ENCODE measurements at places on chromosomes 1 and 21.

- no peak for DNase-seq
Observed at GRCh38 chr1:14926229-14926628, 227.3 kb upstream of the TMEM51 start.

- DNase-seq, result no peak
Observed at GRCh38 chr1:32353431-32353830, 8.9 kb downstream of the FAM229A start.

- no peak for DNase-seq
Observed at GRCh38 chr1:101265684-101266083, 28.9 kb downstream of the S1PR1 start.

DNA sequence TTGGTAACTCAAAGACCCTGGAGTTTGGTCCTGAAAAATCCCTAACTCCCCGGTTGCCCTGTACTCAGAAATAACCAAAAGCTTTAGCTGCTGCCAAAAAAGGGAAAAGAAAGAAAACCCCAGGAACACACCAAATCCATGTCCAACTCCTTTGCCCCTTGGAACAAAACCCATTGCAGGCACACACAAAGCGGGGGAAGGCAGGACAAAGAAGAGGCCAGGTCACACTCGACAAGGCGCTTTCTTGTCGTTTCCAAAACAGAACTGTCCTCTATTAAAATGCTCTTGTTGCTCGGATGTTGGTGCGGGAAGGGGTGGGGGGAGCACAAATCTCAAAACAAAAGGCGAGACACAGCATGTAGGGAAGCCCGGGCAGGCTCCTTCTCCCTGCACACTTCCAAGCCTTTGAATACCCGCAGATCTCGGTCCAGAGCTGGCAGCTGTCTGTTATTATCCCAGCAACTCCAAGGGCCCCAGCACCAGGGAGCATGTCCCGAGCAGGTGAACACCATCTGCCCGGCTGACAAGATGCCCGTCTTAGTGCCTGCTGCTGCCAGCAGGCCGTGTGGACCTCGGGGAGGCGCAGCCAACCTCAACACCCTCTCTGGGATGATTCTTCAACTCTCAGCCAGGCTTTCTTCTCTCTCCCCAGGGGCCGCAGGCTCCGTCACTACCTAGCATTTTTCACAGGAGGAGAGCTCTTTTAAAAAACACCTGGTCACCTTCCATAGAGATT, 96.4 kb downstream of the SSBP3 start:
- DNase-seq, result no peak

DNA sequence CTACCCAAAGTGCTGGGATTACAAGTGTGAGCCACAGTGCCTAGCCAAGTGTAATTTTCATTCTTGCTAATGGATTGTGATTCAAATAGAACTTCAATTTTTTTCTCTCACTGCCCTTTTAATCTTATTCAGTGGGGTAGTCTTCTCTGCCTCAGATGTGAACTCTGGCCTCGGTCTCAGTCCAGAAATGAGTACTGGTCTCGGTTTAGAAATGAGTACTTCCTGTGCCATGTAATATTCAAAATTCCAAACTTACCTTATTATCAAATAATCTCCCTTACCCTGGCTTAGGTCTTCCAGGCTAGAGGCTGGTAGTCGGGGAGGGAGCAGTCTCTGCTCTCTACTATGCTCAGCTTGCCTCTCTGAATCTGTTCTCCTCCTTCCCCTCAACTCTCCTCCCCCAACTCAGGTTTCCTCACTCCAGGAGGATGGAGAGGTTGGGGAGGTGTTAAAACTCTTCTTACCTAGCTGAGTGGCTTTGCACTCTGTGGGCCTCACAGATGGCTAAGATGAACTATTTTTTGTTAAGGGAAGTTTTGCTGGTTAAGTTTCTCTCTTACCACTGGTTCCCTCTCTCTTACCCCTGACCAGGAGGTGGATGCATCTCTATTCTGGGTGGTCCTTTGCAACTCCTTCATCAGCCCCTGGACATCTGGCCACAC, 4.8 kb upstream of the SLAMF9 start:
- DNase-seq, result no peak

GRCh38 chr1:212452323-212453155, 19.8 kb downstream of the NENF start:
- no peak for DNase-seq

DNA sequence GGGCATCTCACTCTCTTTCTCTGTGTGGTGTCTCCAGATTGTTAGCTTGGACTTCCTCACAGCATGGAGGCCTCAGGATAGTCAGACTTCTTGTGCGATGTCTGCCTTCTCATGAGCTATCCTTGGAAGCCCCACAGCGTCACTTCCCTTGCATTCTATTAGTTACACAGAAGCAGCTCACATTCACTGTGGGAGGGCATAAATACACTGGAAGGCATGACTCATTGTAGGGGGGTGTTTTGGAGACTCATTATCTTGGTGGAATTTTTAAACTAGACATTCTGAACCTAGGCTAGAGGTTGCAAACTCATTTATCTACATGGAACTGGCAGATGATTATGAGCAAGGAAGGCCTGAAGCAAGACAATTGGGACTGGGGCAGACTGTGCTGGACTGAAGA, 21.4 kb upstream of the FASLG start:
- DNase-seq, result peak; percentile 39

GRCh38 chr1:25178917-25179561, 53.3 kb downstream of the SYF2 start:
- no peak for DNase-seq

GRCh38 chr1:177131723-177132122, 32.8 kb downstream of the ASTN1 start:
- no peak for DNase-seq

DNA sequence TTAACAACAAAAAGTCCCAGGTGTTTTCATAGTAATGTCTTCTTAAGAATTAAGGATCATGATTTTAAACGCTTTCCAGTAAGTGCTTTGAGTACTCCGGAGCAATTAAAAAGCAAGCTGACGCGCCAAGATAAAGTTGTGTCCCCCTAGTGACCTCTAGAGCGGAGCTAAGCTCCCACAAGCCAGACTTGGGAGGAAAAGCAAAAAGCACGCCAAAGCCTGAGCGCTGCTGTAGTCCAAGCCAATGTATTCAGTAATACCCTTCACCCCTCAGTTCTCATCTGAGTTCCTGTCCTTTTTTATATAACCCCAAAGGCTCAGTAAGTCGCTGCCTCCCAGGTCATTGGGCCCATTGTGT, 3.5 kb upstream of the SLC44A5 start:
- no peak for DNase-seq

GRCh38 chr1:166950156-166950555, 25.2 kb downstream of the ILDR2 start:
- DNase-seq, result no peak

DNA sequence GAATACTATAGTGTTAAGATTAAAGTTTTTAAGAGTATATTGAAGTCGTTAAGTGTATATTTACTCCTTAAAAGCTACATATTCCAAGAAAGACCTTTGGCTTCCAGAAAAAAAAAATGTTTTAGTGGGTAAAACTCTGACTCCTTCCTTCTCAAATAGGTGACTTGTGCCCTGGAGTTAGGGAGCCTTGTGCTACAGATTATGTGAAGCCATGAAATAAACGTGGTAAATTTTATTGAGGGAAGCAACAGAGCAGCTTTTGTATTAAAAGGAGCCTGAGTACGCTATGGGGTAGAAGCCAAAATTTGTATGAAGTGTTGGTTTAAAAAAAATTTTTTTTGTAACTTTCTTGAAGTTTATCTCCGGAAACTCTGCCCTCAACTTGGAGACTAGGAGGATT, 994 bp downstream of the RO60 start:
- no peak for DNase-seq

DNA sequence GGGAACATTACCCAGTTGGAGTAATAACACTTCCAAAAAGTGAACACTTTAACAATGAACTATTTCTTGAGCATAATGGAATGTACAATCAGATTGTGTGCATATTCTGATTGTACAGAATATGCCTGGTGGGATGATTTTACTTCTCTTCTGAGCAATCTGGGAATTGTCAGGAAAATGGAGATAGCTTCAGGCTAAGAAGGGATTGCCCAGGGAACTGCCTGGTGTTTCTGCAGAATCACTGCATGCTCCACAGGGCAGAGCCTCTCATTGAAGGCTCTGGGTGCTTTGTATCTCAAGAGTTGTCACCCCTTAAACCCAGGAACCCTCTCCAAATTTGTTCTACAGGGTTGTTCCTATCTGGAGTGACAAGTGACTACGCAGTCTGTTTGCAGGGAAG, 51.2 kb downstream of the UTP25 start:
- DNase-seq, result no peak

- no peak for DNase-seq
Observed at GRCh38 chr1:200452850-200453552, 43.2 kb upstream of the ZNF281 start.

DNA sequence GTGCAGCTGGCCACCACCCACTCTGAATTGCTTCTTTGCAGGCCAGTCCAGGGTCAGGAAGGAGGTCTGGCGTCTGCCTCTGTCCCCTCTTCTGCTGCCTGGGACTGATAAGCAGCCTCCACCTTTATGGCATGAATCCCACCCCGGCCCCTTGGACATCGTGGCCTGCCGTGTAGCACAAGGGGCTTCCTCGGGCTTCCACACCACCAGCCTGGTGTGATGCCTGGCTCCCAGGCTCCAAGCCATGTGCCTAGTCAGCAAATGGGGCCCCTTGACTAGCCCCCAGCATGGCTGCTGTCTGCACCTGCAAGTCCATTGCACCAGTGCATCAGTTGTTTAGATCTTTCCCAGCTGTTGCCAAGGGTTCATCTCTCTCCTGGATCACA, 9.9 kb upstream of the ARF1 start:
- no peak for DNase-seq

- no peak for DNase-seq
Observed at GRCh38 chr1:89877756-89878155, 56.9 kb downstream of the LRRC8D start.

- DNase-seq, result no peak
Observed at GRCh38 chr21:44926331-44927101, 5.8 kb upstream of the ITGB2 start.

DNA sequence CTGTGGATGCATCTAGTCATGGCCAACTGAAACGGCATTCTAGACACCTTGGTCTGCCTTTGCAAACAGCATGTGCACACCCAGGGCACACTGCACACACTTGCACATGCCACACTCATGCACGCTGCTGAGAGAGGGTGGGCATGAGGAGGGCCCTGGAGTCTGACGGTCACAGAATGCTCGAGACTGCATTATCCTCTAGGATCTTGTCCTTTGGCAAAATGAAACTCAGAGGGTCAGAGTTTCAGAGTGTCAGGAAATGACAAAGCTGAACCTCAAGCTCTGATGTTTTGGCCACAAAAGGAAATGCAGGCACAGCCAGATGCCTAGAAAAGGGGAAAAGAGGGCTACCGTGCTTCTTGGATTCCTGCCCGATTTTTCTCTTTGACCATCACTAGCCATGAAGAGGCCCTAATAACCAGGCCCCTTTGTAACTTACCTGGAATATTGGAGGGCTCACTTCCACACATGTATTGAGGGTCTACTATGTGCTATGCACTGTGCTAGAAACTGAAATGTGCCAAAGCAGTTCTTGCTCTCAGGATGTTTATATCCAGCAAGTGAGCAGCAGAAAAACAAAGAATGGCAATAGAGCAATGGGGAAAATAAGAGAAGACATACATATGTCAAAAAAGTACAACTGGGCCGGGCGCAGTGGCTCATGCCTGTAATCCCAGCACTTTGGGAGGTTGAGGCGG, 65.4 kb downstream of the TOMM20 start:
- DNase-seq, result no peak

DNA sequence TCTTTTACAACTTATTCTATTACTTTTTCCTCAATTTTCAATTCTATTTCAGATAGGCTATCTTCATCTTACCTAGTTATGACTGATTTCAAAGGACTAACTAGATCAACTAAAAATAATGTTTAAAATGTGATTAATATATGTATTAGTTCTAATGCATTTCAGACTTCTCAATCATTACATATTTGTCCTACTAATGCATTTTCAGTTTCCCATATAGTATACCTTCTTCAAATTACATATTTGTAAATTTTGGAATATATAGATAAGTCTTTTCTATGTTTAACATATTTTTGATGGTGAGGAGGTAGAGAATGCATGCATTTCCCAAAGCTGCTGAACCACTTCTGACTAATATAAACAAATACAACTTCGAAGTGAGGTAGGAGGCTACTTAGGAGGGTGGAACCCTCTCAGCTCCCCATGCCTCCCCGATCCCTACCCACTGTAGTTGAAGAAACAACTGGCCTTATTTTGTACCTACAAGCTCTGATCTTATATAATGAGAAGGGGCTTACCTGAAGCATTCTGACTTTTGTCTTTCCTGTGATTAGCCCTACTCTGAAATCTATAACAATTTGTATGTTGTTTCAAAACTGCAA, 1.7 kb downstream of the TRMT1L start:
- DNase-seq, result no peak

GRCh38 chr1:8323706-8324105, 5.8 kb downstream of the SLC45A1 start:
- DNase-seq, result no peak

DNA sequence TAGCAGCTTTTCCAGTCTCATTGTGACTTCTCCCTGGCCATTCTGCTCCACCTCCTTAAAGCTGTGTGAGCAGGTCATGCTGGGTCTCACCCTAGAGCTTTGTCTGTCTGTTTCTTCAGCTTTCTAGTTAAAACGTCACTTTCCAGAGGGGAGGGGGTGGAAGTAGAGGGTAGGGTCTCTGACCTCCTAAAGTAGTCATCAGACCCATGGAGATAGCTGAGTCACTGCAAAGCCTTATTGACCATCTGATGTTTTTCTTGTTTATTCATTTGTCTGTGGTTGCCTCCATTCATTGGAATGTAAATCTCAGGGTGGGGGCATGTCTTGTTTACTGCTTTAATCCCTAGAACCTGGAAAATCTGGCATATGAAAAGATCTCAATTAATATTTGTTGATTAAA, 52.7 kb downstream of the ELF3 start:
- DNase-seq, result no peak

DNA sequence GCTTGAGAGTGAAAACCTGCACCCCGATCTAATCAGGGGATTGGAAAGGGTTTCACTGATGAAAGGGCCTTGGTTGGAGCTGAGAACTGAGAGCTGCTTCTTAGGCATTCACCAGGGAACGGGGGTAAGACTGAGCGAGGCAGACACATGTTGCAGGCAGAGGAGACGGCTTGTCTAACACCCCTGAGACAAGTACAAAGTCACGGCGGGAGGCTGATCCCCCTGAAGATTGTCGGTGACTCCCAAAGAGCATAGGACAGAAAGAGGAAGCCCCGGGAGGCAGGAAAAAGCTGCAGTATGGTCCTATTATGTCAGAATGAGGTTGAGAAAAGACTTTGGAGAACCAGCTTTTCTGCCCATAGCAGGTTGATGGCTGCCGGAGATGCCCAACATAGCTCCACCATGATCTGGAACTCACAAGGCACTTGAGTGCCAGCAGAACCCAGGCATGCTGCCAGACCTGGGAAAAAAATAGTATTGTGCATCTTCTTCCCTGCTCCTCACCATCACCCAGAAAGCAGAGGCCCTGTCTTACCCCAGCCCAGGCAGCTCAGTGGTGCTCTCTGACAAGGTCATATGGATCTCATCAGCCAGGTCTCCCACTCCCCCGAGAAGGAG, 463.9 kb upstream of the PROX1 start:
- no peak for DNase-seq

DNA sequence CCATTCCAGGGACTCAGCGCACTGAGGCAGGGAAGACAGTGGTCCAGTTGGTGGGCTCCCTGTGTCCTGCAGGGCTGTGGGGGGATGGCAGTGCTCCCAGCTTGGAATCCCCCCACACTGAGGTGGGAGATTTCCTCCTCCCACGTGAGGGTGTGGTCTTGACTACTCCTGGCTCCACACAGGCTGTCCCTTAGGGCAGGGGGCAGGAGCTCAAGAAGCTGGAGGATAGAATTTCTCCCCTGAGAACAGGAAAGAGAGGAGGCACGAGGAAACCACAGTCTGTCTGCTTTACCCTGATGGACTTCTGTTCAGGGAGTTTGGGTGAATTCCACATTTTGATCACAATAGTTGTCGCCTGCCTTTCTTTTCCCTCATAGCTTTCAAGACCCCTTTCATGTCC, 62.1 kb downstream of the CACNA1E start:
- no peak for DNase-seq

Measured in activated T-cell treated with anti-CD3 and anti-CD28 coated beads for 24 hours (primary cell).